ENCODE measurements at places on chromosomes 5 and 9.

DNA sequence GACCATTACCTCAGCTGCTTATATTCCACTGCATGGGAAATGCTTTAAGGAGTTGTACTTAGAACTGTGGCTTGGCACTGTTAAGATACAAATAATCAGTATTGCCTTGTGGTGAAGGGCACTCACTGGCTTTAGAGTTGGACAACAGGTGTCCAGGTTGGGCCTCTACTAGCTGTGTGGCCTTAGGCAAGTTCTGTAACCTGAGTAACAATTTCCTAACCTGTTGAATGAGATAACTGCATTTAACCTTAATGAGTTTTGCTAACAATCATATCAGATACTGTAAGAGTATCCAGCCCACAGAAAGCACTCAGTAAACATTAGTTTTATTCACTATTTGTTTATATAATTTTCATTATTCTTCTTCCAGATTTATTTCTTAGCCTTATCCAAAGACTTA is 17.2 kb upstream of the HK3 start:
- no peak overlapping the region for H3K27ac ChIP-seq
- no peak for DNase-seq
- H3K4me3 ChIP-seq = no peak overlapping the region
- no peaks in the 10 kb centered on the region for H3K4me1 ChIP-seq
- H3K27me3 ChIP-seq = no peaks in the 10 kb centered on the region

DNA sequence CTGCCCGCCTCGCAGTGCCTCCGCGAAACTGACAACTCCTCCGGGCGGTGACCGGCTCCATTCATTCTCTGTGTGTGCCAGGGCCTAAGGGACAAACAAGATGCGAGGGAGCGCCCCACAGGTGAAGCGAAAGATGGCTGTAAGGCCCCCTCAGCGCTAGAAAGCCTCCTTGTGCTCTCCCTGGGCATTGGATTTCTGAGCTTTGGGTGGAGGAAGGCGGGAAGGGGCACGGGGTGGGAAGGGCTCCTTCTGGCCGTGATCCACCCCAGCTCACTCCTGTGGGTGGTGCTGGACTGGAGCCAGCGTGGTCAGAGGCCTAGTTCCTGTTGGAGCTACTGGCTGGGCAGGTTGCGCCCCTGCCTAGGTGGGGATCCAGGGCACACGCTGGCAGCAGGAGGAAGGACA is 943 bp downstream of the GALNT12 start:
- H3K27ac ChIP-seq = no peak overlapping the region
- no peaks in the 10 kb centered on the region for H3K36me3 ChIP-seq
- H3K4me3 ChIP-seq = peak overlapping the region; percentile 55
- DNase-seq = no peak
- H3K4me1 ChIP-seq = peaks cover 10% of the 10 kb centered on the region

GRCh38 chr9:137319739-137320551 is 17.9 kb upstream of the NRARP start:
- DNase-seq = no peak
- H3K27ac ChIP-seq = peak overlapping the region; percentile 31
- H3K4me1 ChIP-seq = no peaks in the 10 kb centered on the region

- H3K4me3 ChIP-seq = no peak overlapping the region
- no peak overlapping the region for H3K27ac ChIP-seq
- DNase-seq = no peak
- no peaks in the 10 kb centered on the region for H3K36me3 ChIP-seq
- no peaks in the 10 kb centered on the region for H3K27me3 ChIP-seq
These were observed 66.0 kb downstream of the AOPEP start for GRCh38 chr9:94792511-94792910.

DNA sequence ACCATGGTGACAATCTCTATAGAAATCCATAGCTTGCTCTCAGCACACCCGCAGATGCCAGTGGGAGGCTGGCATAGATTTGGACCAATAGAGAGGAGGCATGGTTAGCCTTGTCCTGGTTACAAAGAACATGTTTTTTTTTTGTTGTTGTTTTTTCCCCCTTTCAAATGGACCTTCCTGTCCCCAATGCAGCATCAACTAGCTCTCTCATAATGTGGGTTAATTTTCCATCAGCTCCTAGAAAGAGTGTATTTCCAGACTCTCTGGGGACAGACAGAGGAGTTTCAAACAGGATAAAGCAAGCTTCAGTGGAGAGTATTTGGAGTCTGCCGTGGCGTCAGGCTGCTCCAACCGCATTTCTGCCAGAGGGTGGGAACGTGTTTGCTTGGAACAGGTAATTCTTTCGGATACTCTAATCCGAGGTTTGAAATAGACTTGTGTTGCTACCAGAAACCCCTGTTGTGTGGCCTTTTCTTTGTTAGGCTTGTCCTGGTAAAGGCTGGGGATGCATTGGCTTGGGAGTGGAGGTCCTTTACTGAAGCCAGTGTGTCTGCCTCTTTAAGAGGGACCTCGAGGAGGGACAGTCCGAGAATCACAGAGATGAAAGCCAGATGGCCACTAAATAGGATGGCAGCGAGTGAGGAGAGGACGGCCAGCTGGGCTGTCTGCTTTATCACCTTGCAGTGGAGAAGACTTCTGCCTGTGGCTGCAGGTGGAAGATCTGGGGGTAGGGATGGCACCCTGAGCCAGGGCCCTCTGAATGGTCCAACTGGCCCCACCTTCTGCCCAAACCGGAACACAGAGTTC is 130.5 kb upstream of the CPEB4 start:
- no peaks in the 10 kb centered on the region for H3K27me3 ChIP-seq
- H3K4me1 ChIP-seq = no peaks in the 10 kb centered on the region
- DNase-seq = no peak
- peak overlapping the region; percentile 35 for H3K27ac ChIP-seq
- no peak overlapping the region for H3K4me3 ChIP-seq
- H3K36me3 ChIP-seq = no peaks in the 10 kb centered on the region

- no peak overlapping the region for H3K27ac ChIP-seq
- H3K4me3 ChIP-seq = no peak overlapping the region
- no peaks in the 10 kb centered on the region for H3K4me1 ChIP-seq
- no peaks in the 10 kb centered on the region for H3K36me3 ChIP-seq
- H3K27me3 ChIP-seq = no peaks in the 10 kb centered on the region
- DNase-seq = no peak
These were observed 777.8 kb upstream of the ACO1 start for GRCh38 chr9:31606678-31607077.

DNA sequence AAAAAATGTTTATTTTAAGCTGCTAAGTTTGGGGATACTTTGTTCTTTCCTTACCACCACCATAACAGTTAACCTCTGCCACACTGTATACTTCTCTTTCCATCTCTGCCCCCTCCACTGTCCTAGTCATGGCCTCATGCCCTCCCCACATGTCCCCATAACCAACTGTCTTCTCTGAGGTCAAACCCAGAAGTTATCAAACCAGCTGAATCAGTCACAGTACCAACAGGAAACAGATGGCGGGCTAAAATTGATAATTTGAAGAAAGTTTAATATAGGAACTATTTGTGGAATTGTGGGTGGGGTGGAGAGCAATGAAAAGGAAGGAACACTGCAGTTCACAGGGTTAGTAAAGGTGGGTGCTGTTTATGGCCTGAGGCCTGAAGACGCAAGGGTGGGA is 5.7 kb upstream of the DCTN4 start:
- H3K4me1 ChIP-seq = peaks cover 7% of the 10 kb centered on the region
- H3K27me3 ChIP-seq = no peaks in the 10 kb centered on the region
- peak overlapping the region; percentile 7 for H3K27ac ChIP-seq
- no peak overlapping the region for H3K4me3 ChIP-seq
- H3K36me3 ChIP-seq = no peaks in the 10 kb centered on the region

GRCh38 chr5:96338091-96338490 is 95.0 kb downstream of the PCSK1 start:
- H3K4me1 ChIP-seq = peaks cover 39% of the 10 kb centered on the region
- no peaks in the 10 kb centered on the region for H3K36me3 ChIP-seq
- no peaks in the 10 kb centered on the region for H3K27me3 ChIP-seq
- no peak overlapping the region for H3K4me3 ChIP-seq
- peak overlapping the region; percentile 79 for H3K27ac ChIP-seq
- DNase-seq = no peak

DNA sequence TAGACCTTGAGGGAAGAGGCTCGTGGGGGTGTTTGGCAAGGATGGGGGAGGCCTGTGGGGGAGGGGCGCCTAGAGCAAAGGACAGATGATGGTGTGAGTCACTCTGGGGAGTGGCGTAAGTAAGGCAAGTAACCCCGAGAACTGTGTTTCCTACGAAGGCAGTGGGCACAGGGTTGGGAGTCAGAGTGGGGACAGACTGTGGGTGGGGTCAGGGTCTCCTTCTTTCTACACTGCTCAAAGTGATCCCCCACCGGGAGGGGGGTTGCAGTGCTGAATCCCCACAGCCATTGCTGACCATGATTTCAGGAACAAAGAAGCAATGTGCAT is 136.8 kb downstream of the TENT4A start:
- no peaks in the 10 kb centered on the region for H3K27me3 ChIP-seq
- H3K36me3 ChIP-seq = no peaks in the 10 kb centered on the region
- DNase-seq = no peak
- no peak overlapping the region for H3K27ac ChIP-seq
- no peak overlapping the region for H3K4me3 ChIP-seq
- H3K4me1 ChIP-seq = no peaks in the 10 kb centered on the region

GRCh38 chr9:121316852-121317373 is 49.0 kb downstream of the GSN start:
- H3K4me3 ChIP-seq = no peak overlapping the region
- no peaks in the 10 kb centered on the region for H3K27me3 ChIP-seq
- peaks cover 73% of the 10 kb centered on the region for H3K4me1 ChIP-seq
- peaks cover 100% of the 10 kb centered on the region for H3K36me3 ChIP-seq

DNA sequence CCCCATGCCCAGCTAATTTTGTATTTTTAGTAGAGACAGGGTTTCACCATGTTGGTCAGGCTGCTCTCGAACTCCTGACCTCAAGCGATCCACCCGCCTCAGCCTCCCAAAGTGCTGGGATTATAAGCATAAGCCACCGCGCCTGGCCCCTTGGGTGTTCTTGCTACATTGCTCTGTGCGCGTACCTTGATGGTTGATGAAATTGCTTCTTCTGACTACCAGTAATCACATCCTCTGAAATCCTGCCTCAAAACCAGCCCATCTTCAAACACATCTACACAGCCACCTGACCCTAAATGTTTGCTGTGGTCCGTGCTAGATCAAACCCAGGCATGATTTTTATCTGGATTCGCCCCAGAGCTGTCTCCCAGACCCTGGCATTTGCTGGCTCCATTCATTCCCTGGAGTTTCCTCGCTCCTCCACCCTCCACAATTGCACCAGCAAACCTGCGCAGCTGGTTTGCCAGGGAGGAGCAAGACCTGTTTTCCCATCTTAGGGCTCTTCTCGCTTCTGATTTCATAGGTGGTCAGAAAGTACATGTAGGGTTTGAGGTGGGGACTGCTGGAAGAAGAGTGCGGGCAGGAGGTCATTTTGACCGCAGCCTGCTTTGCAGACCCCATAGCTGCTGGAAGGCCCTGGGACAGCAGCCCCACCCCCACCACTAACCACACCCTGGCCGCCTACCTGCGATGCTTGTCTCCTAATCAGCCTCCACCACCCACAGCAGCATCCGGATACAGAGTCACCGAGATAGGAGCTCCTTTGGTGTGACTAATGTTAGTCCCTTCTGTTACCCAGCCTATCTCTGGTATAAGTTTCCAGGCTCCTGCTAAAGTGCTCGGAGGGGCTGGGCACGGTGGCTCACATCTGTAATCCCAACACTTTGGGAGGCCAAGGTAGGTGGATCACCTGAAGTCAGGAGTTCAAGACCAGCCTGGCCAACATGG is 22.7 kb downstream of the SWI5 start:
- H3K27ac ChIP-seq = no peak overlapping the region
- no peak overlapping the region for H3K4me3 ChIP-seq
- no peaks in the 10 kb centered on the region for H3K36me3 ChIP-seq
- no peak for DNase-seq
- no peaks in the 10 kb centered on the region for H3K27me3 ChIP-seq

GRCh38 chr5:3120028-3120427 is 368.6 kb upstream of the IRX2 start:
- no peaks in the 10 kb centered on the region for H3K36me3 ChIP-seq
- no peak for DNase-seq
- peaks cover 2% of the 10 kb centered on the region for H3K27me3 ChIP-seq
- no peak overlapping the region for H3K4me3 ChIP-seq
- H3K4me1 ChIP-seq = no peaks in the 10 kb centered on the region

- no peak for DNase-seq
- H3K27me3 ChIP-seq = no peaks in the 10 kb centered on the region
- H3K27ac ChIP-seq = no peak overlapping the region
- no peaks in the 10 kb centered on the region for H3K4me1 ChIP-seq
- no peak overlapping the region for H3K4me3 ChIP-seq
These were observed 402.5 kb upstream of the SLC24A2 start for GRCh38 chr9:20191228-20191840.

DNA sequence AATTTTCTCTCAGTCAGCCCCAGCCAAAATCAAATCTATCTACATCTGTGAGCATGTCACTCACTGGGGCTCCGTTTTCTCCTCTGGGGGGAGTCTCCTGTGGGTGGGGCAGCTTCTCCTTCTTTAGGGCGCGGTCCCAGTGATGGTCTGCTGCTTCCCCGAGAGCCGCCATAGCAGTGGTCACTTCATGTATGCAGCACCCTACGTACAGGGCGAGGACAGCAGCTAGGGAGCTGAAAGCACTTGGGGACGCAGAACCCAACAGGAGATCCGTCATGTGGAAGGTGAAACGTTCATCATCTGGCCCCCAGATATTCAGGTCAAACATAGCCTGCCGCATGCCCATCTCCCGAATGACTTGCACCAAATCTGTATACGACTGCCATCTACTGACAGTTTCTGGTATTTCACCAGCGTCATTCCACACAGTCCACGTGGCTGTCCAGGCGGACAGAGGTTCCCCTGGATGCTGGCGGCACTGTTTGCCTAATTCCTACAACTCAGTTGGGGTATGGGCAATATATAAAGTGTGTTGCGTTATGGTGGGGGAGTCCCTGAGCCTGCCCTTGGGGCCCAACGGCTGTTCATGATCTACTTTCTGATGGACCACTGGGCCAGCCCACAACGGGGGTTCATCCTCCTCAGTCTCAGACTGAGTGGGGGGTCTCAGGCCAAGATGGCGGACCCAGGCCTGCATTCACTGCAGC is 795.0 kb downstream of the EFNA5 start:
- H3K4me1 ChIP-seq = no peaks in the 10 kb centered on the region
- no peaks in the 10 kb centered on the region for H3K36me3 ChIP-seq
- no peak overlapping the region for H3K27ac ChIP-seq
- H3K27me3 ChIP-seq = no peaks in the 10 kb centered on the region

GRCh38 chr5:4537489-4537888 is 602.6 kb upstream of the ADAMTS16 start:
- H3K36me3 ChIP-seq = no peaks in the 10 kb centered on the region
- no peak for DNase-seq
- no peak overlapping the region for H3K27ac ChIP-seq
- no peak overlapping the region for H3K4me3 ChIP-seq

DNA sequence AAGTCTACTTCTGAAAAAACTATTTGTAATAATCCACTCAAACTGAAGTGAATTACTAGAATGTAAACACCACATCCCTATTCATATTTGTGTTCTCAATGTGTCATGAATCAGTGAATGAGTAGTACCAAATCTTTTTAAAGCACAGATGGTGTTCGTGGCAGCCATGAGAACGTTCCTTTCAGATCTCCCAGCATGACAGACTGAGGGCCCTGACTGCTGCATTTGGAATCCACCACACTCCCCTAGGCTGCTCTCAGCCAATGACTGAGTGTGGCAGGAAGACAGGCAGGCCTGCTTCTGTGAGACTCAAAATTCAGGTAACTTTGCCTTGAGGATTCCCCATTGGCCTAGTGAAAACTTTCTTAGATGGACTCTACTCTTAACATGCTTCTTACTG is 10.9 kb upstream of the JMY start:
- H3K36me3 ChIP-seq = no peaks in the 10 kb centered on the region
- DNase-seq = no peak
- H3K4me3 ChIP-seq = no peak overlapping the region
- H3K4me1 ChIP-seq = no peaks in the 10 kb centered on the region
- no peaks in the 10 kb centered on the region for H3K27me3 ChIP-seq
